ENCODE measurements at places on chromosomes 2 and 18.
A peak's percentile ranks its signal among the peaks of the same experiment; 100 is the strongest.

- peak; percentile 44 for DNase-seq
Measured at GRCh38 chr2:230068016-230068650, 591 bp downstream of the SLC16A14 start.

DNA sequence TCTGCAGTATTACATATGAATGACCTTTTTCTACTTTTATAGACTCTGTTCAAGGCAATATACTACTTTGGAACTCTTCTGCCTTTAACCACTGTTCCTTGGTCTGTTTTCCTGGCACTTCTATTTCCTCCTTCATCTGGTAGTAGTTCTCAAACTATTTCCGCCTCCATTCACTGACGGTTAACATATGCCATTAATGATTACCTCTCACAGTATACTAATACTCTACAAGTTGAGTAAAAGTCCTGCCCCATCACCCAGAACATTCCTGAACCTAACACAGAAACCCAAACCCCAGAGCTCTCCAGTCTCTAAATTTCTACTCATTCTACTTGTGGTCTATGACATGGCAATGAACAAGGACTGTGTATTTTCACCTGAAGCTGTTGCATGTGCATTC lies 4.5 kb downstream of the GFPT1 start:
- no peak for DNase-seq

DNA sequence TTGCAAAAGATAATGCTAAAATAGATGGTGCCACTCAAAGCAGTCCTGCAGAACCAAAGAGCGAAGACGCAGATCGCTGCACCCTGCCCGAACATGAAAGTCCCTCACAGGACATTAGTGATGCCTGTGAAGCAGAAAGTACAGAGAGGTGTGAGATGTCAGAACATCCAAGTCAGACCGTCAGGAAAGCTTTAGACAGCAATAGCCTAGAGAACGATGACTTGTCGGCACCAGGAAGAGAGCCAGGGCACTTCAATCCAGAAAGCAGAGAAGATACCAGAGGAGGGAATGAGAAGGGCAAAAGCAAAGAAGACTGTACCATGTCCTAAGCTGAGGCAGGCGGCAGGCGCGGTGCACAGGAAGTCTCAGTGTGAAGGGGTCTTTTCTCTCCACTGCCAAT lies 34.8 kb upstream of the RBM44 start:
- no peak for DNase-seq

DNA sequence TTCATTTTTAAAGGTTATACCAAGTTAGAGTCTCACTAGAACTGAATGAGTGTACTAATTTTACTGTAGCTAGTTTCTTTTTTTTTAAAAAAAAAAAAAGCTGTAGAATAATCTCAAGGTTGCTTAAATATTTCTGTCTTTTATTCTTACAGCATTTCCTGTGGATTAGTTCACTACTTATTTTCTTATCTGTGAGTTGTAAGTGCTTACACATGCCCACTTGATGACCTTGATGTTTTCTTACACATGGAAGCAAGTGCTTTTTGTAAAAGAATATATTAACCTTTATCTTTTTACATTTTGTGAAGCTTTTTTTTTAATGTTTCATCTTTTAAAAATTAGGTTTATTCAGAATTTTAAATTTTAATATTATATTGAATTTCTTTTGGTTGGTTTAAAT lies 57.8 kb downstream of the MSH2 start:
- no peak for DNase-seq

All from naive thymus-derived CD4-positive, alpha-beta T cell (primary cell).